Activated CD4-positive, CD25-positive, alpha-beta regulatory T cell (primary cell): ENCODE measurements at places on chromosomes 16 and 17.

DNA sequence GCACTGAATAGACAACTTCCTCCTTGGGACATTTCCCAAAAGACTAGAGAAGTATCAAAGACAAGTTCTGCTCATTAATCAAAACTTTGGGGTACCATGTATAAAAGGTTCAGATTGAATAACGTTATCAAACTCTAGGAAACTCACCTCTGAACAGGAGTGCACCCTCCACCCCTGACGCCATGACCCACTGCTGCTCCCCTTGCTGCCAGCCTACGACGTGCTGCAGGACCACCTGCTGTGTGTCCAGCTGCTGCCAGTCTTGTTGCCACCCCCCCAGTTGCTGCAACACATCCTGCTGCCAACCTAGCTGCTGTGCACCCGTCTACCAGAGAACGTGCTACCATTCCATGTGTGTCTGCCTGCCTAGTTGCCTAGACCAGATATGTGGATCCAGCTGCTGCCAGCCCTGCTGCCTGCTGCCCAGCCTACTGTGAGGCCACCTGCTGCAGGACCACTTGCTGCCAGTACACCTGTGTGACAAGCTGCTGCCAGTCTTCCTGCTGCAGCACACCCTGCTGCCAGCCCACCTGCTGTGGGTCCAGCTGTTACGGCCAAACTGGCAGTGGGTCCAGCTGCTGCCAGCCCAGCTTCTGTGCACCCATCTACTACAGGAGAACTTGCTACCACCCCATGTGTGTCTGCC, 13.8 kb upstream of the KRTAP9-2 start:
- no peak for DNase-seq

GRCh38 chr17:53924530-53925455, 102.1 kb downstream of the KIF2B start:
- DNase-seq = no peak

DNA sequence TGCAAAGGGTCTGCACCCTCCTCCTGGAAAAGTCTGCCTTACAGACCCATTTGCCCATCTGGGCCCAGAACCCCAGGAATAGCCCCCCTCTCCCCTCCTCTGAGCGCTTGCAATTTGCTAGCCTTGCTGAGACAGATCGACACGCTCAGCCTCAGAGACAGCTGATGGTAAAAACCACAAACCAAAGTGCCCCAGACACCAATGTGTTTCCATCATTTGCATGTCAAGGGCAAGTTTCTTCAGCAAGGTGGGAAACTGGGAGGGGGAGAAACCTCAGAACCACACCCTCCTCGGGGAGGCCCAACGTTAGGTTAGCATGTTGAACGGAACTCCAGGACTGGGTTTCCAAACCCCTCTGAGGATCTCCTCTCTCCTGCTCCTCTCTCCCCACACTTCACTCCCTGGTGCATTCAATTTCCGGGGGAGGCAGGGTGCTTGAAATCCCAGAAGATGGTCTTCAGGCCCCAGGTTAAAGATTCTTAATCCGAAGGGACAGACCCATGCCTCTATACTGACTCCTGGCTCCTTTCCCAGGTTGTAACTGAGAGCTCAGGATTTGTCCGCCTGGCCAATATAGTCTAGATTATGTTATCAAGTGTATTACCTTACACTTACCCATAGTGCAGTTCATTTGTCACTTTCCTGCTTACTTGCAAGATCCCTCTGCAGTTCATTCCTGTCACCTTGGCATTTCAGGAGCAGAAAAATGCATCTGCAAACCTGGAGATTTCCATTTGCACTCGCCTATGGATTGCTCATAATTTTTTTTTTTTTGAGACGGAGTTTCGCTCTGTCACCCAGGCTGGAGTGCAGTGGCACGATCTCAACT, 1.3 kb upstream of the CUEDC1 start:
- no peak for DNase-seq

DNA sequence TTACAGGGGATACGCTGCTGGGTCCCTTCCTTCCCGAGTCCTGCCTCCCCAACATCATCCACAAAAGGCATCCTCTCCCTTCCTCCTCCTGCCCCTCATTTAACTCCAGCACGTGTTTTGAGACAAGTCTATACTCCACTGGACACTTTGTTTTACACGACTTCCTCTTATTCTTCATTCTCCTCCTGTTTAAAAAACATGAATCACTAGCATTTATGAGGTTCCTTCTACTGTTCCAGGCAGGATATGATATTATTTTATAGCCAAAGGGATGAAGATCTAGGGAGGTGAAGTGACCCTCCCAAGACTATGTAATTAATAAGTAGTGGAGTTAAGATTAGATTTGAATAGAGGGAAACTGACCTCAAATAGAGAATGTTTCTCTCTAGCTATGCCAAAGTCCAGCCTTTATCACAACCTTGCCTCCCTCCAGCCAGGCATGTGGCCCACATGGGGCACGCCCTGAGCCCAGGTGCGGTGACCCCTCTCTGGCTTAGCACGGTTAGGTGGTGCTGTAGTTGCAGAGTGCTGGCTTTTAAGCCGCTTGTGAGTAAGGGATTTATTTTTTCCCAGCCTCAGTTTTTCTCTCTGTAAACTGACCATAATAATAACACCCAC, 1.3 kb upstream of the HSD17B2 start:
- no peak for DNase-seq

GRCh38 chr16:50360033-50360778, 8.6 kb downstream of the BRD7 start:
- no peak for DNase-seq

GRCh38 chr17:40089077-40089895, 11.1 kb downstream of the NR1D1 start:
- no peak for DNase-seq

DNA sequence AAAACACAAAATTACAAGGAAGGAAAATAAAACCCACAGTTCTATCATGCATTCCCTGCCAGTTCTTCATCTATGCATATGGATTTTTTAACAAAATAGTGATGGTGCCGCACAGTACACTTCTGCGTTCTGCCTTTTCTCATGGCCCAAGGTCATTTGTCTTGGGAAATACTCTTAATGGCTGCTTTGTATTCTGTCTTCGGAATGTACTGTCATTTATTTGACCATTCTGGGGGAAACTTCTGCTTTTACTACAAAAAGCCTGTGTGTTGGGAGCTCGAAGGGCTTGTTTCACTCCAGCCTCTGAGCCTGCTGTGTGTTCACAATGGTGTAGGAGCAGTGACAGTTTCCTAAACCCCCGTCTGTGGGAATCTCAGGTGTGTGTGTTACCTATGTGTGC, 82.8 kb upstream of the SEC14L1 start:
- no peak for DNase-seq
